Right renal pelvis (tissue), 4 donors: ENCODE measurements at places on chromosomes 5 and 9. TPM values are rescaled to one million over a fixed set of nuclear protein-coding genes. Genes with fewer than 3 reads are reported as not detected.

FXN gene
- polyA plus RNA-seq = 20.1 TPM

RASEF gene
- polyA plus RNA-seq = 7.1 TPM

CTSV gene
- polyA plus RNA-seq = 27.6 TPM

FAM169A gene
- polyA plus RNA-seq = 20.0 TPM

BARHL1 gene
- not detected for polyA plus RNA-seq

ISOC1 gene
- 52.5 TPM for polyA plus RNA-seq

TSSK1B gene
- polyA plus RNA-seq = 0.05 TPM

DNA sequence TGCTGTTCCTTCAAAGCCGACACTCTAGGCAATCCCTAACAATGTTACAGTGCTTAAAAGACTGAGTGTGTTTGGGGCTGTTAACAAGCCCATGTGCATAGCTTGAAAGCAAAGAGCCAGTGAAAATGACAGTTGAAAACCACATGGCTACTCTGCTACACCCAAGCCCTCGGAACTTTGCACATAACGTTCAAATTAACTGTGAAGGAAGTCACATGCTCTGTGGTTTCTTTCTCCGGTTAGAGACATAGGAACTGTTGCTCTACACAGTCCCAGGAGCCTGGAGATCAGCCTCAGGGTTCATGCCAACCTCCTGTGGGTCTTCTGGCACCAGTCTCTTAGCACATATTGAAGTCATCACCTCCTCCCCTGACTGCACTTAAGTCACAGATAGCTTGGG, 51.1 kb downstream of the C9orf152 start:
- no peak for DNase-seq

GRCh38 chr9:122122903-122123632, 30.0 kb upstream of the TTLL11 start:
- no peak for DNase-seq

- DNase-seq = no peak
Measured at GRCh38 chr9:82553654-82554366, 509.1 kb downstream of the RASEF start.

- DNase-seq = no peak
Measured at GRCh38 chr9:91500509-91501014, 76.9 kb upstream of the NFIL3 start.

GRCh38 chr5:173385832-173386360, 57.7 kb upstream of the STC2 start:
- no peak for DNase-seq

- no peak for DNase-seq
Measured at GRCh38 chr5:20109326-20109725, 121.3 kb upstream of the CDH18 start.

DNA sequence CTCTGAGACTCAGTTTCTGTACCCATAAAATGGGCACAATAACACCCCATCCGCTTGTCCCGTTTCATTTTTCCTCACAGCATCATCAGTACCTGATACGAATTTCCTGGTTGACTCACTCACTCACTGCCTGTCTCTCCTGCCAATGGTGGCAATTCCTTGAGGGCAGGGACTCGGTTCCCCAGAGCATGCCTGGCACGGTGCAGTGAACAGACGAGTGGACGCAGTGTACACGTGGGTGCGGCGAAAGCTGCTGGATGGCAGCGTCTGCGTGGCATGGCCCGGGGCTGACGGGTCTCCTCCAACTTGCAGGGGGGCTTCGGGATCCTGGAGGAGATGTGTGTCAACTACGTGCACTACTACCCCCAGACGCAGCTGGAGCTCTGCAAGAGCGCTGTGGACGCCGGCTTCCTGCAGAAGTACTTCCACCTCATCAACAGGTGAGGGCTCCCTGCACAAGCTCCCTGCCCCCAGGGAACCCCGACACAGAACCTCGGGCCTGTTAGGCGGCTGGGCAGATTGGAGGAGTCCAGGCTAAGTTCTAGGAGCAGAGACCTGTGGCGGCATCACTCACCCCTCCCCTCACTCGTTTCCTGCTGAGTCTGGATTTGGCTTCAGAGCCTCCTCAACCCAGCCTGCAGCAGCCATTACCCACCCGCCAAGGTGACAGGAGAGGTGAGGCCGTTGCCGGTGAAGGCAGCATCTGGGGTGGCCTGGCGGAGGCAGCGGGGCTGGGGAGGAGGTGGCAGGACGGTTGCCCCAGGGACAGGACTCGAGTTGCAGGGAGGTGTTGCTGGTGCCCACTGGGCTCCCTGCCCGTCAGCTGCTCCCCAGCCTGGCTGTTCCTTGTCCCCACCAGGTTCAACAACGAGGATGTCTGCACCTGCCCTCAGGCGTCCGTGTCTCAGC, 20.3 kb downstream of the DBH start:
- no peak for DNase-seq

DNA sequence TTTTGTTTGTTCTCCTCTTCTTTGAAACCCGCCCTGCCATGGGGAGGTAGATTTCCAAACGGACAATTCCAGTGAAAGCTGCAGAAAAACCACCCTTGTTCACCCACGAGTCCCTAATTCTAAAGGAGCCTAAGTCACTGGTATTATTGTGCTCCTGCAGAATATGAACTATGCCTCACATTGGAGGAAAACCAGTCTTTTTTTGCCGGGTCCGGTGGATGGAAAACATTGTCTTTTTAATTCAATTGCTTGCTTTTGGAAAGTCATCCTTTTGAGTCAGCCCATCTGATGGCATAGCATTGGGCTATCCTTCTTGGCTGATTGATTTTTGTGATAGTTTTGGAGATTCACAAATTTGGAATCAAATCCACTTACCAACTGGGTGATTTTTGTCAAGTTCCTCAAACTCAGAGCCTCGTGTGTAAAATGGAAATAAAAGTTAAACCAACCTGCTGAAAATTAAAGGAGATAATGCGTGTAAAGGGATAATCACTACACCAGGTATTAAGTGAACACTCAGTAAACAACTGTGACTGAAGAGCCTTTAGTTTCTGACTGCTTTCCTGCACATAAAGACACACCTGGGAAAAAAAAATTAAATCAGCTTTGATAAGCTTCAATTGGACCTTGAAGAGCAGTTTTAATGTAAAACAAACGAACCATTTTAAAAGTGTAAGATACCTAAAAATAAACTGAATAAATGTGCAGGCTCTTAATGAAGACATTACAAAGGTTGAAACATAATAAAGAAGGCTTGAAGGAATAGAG, 780 bp upstream of the CCNJL start:
- DNase-seq = no peak

- no peak for DNase-seq
Measured at GRCh38 chr5:1885868-1886845, 3.4 kb upstream of the IRX4 start.

DNA sequence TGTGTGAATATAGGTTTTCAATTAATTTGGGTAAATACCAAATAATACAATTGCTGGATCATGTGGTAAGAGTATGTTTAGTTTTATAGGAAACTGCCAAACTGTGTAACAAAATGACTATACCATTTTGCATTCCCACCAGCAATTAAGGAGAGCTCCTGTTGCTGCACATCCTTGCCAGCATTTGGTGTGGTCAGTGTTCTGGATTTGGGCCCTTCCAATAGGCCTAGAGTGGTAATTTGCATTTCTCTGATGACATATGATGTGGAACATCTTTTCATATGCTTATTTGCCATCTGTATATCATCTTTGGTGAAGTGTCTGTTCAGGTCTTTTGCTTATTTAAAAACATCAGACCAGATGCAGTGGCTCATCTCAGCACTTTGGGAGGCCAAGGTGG, 11.6 kb upstream of the RFK start:
- no peak for DNase-seq

DNA sequence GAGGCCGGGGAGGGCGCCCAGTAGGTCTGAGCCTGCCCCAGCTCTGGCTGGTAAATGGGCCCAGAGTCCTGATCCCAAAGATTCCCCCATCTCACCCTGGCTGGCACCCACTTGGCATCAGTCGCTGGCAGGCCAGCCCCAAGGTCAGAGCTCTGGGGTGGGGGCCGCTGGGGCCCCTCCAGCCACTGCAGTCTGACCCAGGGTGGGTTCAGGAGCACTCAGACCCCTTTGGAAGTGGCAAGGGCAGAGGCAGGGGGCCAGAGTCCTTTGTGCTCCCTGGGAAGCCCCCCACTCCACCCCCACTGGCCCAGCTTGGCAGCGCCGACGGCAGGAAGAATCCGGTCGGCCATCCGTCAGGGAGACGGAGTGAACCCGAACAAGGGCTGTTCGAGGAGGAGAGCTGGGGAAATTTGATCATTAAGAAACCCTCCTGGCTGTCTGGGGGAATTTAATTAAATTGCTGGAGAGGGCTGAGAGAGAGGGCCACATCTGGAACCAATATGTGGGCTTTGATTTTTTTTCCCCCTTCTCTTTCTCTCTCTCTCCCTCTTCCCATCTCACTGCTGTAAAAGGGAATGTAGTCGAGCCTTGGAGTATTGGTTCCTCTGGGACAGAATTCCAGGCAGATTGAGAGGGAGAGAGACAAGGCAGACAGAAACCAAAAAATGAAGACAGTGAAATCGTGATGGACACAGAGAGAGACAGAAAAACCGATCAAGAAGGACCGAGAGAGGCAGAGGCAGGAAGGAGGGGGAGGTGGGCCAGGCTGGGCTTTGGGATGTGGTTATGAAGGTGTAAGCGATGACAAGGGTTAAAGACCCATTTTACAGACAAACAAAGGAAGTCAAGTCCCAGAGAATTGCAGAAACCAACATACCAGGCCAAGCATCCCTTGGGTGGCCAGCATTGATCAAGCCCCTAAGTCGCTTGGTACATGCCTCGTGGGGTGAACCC, 8.1 kb upstream of the ASB6 start:
- no peak for DNase-seq

GRCh38 chr9:100379862-100380261, 27.1 kb upstream of the TEX10 start:
- DNase-seq = no peak

DNA sequence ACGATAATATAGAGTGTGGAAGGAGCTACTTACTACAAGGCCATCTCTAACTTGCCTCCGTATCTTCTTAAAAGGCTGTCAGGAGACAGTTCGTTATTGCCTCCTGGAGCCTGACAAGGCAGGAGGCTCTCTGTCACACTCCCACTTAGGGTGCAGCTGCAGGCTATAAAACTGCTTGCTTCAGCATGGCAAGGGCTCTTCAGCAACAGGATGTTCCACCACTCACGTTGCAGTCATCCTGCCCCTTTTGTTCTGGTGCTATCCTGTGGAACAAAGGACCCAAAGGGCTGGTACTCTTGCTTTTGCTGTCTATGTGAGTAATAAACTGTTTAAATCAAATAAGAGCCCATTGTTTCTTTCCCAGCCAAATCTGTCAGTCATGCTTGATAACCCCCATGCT, 508.9 kb downstream of the NTRK2 start:
- no peak for DNase-seq

GRCh38 chr5:170635706-170636105, 131.9 kb downstream of the KCNIP1 start:
- DNase-seq = no peak
